ENCODE measurements at places on chromosomes 12 and 14. TPM values are rescaled to one million over a fixed set of nuclear protein-coding genes. Genes with fewer than 3 reads are reported as not detected.

DNA sequence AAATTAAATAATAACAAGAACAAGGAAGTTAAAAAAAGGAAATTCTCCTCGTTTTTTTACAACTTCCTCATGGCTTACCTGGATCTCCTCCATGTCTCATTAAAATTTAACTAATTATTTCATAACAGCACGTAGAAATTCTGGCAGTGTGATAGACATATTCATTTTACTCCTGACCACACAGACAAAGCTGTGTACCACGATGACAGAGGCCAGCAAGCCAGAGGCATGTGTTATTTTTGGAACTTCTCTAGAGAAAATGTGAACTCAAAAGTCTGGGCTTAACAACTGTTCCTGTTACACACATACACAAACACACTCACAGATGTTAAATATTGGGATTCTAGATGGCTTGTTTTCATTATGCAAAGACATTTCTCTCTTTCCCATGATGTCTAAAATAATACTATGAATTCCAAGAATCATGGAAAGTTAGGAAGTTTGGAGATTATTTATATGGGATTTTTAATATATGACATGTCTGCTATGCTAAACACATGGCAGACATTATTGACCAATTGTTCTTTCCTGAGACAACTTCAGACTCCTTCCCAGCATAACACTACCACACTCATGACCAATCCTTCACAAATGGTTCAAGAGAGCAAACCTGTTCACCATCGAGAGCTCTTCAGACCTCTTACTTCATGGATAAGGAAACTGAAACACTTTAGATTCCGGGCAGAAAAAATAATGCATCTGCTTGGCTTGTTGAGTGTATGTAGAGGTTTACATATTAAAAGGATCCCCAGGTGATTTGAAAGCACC is 158.7 kb downstream of the DACT1 start:
- H3K36me3 ChIP-seq, result no peaks in the 10 kb centered on the region
- no peak overlapping the region for H3K4me3 ChIP-seq
- H3K27ac ChIP-seq, result no peak overlapping the region
- peaks cover 6% of the 10 kb centered on the region for H3K27me3 ChIP-seq
- no peak for DNase-seq
- H3K4me1 ChIP-seq, result no peaks in the 10 kb centered on the region

Gene MAP1LC3B2
- total RNA-seq, result 0.78 TPM

DNA sequence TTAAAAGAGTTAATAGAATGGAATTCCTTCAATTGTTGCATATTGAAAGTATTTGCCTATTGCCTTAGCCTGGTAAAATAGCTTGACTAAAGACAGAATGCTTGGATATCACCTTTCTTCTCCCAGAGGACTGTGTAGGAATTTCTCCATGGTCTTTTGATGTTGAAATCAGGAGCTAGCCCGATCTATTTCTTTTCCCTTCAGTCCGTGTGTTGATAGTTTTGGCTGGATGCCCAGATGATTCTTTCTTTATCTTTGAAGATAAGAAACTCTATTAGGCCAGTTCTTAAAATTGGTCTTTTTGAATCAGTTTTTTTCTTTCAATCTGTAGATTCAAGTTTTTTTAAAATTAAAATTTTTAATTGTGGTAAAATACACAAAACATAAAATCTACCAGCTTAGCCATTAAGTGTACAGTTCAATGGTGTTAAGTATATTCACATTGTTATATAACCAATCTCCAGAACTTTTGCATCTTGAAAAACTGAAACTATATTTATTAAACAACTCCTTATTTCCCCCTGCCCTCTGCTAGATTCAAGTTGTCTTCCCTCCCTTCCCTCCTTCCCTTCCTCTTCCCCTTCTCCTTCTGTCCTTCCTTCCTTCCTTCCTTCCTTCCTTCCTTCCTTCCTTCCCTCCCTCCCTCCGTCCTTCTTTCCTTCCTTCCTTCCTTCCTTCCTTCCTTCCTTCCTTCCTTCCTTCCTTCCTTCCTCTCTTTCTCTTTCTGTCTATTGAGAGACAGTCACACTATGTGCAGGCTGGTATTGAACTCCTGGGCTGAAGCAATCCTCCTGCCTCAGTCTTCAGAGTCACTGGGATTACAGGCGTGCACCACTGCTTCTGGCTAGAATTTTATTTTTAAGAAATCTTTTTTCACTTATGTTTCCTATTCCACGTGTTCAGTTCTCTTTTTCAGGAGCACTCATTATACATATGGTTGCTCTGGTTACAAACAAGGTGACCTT is 10.1 kb downstream of the LACRT start:
- peaks cover 3% of the 10 kb centered on the region for H3K36me3 ChIP-seq
- peaks cover 31% of the 10 kb centered on the region for H3K27me3 ChIP-seq
- no peak overlapping the region for H3K4me3 ChIP-seq
- H3K27ac ChIP-seq, result no peak overlapping the region
- no peak for DNase-seq
- H3K4me1 ChIP-seq, result no peaks in the 10 kb centered on the region

DNA sequence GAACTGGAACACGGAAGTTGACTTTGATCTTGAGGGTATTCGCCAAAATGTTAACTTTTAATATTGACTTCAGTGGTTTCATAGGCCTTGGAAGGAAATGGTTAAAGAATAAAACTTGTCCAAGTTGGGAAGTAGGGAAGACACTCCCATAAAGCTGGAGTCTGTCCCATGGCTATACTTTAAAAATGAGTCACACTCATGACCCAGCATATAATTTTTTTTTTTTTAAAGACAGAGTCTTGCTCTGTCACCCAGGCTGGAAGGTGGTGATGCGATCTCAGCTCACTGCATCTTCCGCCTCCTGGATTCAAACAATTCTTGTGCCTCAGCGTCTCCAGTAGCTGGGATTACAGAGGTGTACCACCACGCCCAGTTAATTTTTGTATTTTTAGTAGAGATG is 19.6 kb downstream of the TMPRSS12 start:
- no peak overlapping the region for H3K4me3 ChIP-seq
- H3K27me3 ChIP-seq, result peaks cover 3% of the 10 kb centered on the region
- DNase-seq, result no peak
- H3K36me3 ChIP-seq, result peaks cover 6% of the 10 kb centered on the region

DNA sequence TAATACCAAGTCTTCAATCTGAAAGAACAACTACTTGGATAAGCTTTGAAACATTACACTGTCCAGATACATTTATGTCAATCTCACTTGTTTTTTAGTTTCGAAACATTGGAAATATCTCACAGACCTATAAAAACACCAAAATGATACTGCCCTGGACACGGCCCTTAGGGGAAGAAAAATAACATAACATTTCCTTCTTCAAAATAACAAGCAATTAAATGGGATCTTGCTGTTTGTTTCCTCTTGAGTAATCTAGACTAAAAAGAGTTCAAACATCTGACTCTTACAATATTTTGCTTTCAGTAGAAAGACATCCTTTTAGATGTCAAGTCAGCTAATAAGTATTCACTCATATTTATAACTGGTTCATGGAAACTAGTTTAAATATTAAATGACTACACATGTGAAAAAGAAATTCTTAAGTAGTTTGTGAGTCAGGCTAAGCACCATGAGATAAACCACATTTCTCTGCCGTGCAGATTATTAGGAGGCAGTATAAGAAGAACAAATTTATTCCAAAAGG is 87.5 kb downstream of the EPS8 start:
- no peaks in the 10 kb centered on the region for H3K36me3 ChIP-seq
- H3K27me3 ChIP-seq, result peaks cover 4% of the 10 kb centered on the region
- no peak overlapping the region for H3K27ac ChIP-seq

GRCh38 chr14:36113341-36113740 is 63.2 kb downstream of the PTCSC3 start:
- no peaks in the 10 kb centered on the region for H3K4me1 ChIP-seq
- H3K4me3 ChIP-seq, result no peak overlapping the region
- DNase-seq, result no peak
- H3K36me3 ChIP-seq, result no peaks in the 10 kb centered on the region
- H3K27ac ChIP-seq, result no peak overlapping the region

DNA sequence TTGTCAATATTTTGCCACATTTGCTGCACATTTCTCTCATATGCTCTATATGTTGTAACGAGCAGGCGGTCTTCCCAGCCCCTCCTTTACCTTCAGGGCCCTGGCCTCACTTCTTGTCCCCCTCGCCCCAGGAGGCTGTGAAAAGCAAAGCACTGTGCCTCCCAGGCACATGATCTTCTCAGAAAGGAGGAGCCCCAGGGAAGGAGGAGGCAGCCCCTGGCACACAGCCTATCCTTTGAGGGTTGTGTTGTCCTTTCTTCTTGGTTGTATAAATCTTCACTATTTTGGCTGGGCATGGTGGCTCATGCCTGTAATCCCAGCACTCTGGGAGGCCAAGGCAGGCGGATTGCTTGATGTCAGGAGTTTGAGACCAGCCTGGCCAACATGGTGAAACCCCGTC is 77.0 kb downstream of the PPP2R5C start:
- H3K4me1 ChIP-seq, result peaks cover 91% of the 10 kb centered on the region
- H3K36me3 ChIP-seq, result peaks cover 11% of the 10 kb centered on the region
- peak overlapping the region; percentile 46 for H3K4me3 ChIP-seq
- no peak for DNase-seq
- H3K27me3 ChIP-seq, result no peaks in the 10 kb centered on the region

GRCh38 chr14:59739794-59740193 is 130.8 kb downstream of the RTN1 start:
- peaks cover 3% of the 10 kb centered on the region for H3K27me3 ChIP-seq
- H3K4me1 ChIP-seq, result no peaks in the 10 kb centered on the region
- no peak overlapping the region for H3K27ac ChIP-seq
- no peak overlapping the region for H3K4me3 ChIP-seq
- no peak for DNase-seq

- no peaks in the 10 kb centered on the region for H3K36me3 ChIP-seq
- no peaks in the 10 kb centered on the region for H3K4me1 ChIP-seq
- no peak for DNase-seq
- H3K27me3 ChIP-seq, result no peaks in the 10 kb centered on the region
- no peak overlapping the region for H3K4me3 ChIP-seq
These were observed 61.7 kb upstream of the PTHLH start for GRCh38 chr12:28034271-28034670.

Gene CTSG
- not detected for total RNA-seq

GRCh38 chr12:91496337-91496736 is 313.7 kb upstream of the DCN start:
- DNase-seq, result no peak
- H3K27ac ChIP-seq, result no peak overlapping the region
- H3K36me3 ChIP-seq, result no peaks in the 10 kb centered on the region
- H3K27me3 ChIP-seq, result no peaks in the 10 kb centered on the region
- no peak overlapping the region for H3K4me3 ChIP-seq
- no peaks in the 10 kb centered on the region for H3K4me1 ChIP-seq

DNA sequence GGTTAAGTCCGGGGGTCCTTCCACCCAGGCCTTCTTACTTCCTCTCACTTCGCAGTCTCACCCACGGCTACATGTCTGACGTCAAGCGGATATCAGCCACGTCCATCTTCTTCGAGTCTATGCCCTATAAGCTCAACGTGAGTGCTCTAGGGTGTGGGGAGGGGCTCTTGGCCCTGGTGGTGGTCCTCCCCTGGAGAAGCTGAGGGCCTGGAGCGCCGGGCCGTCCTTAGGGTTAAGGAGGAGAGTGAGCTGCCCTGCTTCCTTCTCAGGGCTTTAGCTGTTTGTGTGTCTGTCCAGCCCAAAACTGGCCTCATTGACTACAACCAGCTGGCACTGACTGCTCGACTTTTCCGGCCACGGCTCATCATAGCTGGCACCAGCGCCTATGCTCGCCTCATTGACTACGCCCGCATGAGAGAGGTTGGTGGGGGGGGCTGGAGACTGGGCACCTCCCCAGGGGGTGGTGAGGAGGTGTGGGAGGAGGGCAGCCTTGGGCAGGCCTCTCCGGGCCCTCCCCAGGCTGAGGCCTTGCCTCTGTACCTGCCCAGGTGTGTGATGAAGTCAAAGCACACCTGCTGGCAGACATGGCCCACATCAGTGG is 2.7 kb downstream of the SHMT2 start:
- peaks cover 55% of the 10 kb centered on the region for H3K4me1 ChIP-seq
- H3K4me3 ChIP-seq, result peak overlapping the region; percentile 23
- H3K36me3 ChIP-seq, result peaks cover 56% of the 10 kb centered on the region
- no peak overlapping the region for H3K27ac ChIP-seq
- DNase-seq, result no peak
- H3K27me3 ChIP-seq, result peaks cover 9% of the 10 kb centered on the region

Gene TCL1B
- not detected for total RNA-seq

Gene SDR9C7
- total RNA-seq, result not detected

Gene GDF3
- not detected for total RNA-seq

Gene LMNTD1
- not detected for total RNA-seq

Gene SUPT16H
- total RNA-seq, result 158 TPM

GRCh38 chr12:16531621-16532020 is 74.3 kb downstream of the LMO3 start:
- no peaks in the 10 kb centered on the region for H3K27me3 ChIP-seq
- H3K27ac ChIP-seq, result no peak overlapping the region
- no peaks in the 10 kb centered on the region for H3K36me3 ChIP-seq
- DNase-seq, result no peak
- no peak overlapping the region for H3K4me3 ChIP-seq

Gene ADAM20
- total RNA-seq, result 0.36 TPM

DNA sequence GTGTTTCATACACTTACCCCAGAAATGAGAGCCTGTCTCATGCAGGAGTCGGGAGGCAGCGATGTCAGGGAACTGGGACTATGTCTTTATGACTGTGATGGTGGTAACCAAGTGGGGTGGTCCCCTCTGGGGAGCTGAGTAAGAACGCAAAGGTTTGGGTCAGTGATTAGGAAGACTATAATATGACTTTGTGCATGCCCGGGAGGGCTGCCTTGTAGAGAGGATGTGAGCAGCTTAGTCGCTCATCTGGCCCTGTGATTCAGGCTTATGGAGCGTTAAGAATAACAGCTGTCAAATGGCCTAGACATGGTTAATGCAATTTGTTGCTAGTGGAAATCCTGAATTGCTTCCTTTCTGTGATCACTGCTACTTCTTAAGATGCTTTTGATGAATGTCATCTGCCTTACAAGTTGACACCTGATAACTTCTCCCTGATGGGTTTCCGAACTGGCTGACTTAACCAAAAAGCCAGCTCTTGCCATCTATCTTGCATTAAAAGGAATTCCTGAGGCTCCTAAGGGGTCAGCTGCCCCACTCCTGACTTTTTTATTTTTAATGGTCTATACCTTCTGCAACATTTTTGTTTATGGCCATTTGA is 35.4 kb upstream of the AACS start:
- H3K27ac ChIP-seq, result no peak overlapping the region
- H3K4me1 ChIP-seq, result no peaks in the 10 kb centered on the region
- no peak overlapping the region for H3K4me3 ChIP-seq

Gene POTEG
- not detected for total RNA-seq

DNA sequence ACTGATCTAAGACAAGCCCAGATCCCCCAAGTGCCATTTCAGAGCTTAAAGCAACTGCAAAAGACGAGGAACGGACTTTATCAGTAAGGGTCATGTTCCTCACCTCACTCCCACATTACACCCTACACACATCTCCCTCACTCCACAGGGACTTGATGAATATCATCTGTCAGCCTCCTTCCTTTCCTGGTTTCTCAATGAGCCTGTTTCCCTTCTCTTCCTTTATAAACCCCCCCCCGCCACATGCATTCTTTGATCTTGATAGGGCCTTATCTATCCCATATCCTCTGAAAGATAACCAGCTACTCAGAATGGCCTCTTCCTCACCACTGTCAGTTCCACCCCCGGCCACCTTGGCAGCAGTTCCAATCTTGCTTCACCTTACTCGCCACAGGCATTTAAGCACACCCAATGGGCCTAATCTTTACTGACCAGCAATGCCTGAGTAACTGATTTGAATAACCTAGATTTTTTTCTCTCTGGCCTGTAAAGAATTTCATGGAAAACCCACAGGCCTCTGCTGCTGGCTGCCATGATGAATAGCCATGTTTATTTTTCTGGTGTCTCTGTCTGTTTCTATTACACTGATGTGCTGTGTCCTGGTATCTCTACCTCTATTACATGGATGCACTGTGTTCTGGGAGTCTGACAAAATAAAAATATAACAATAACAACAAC is 138.7 kb downstream of the PHLDA1 start:
- H3K27ac ChIP-seq, result no peak overlapping the region
- peaks cover 10% of the 10 kb centered on the region for H3K27me3 ChIP-seq
- H3K36me3 ChIP-seq, result no peaks in the 10 kb centered on the region
- DNase-seq, result no peak
- no peak overlapping the region for H3K4me3 ChIP-seq
